CD4-positive, alpha-beta T cell treated with Interleukin-12 subunit alpha and Interleukin-12 subunit beta, for 1 hour (primary cell): ENCODE measurements at places on chromosomes 12 and 14.
A peak's percentile ranks its signal among the peaks of the same experiment; 100 is the strongest.

GRCh38 chr12:79997096-79997791, 62.3 kb upstream of the PPP1R12A start:
- DNase-seq, result no peak

- no peak for DNase-seq
These were observed 7.2 kb downstream of the EEA1 start for GRCh38 chr12:92921877-92922276.

GRCh38 chr12:93419388-93420034, 22.2 kb downstream of the UBE2N start:
- DNase-seq, result peak; percentile 56

- DNase-seq, result no peak
These were observed 71.1 kb upstream of the NUDT4 start for GRCh38 chr12:93306636-93307035.

DNA sequence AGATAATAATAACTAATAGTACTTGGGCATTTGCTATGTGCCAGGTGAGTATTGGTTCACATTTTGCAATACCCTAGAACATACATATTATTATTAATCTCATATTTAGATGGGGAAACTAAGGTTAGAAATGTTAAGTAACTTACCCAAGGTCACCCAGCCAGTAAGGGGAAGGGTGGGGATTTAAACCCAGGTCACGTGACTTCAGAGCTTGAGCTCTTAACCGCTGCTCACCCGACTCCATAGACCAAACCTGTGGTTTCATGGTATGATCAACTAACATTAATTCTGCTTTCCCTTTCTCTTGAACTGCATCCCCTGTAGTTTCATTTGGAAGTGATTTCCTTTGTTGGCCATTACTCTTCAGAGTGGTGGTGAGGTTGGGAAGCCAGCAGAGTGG, 242.3 kb downstream of the NRXN3 start:
- DNase-seq, result no peak

GRCh38 chr12:67650388-67651131, 2.0 kb downstream of the DYRK2 start:
- DNase-seq, result peak; percentile 21

- DNase-seq, result no peak
These were observed 77.0 kb downstream of the POLR3B start for GRCh38 chr12:106434526-106434925.

- no peak for DNase-seq
These were observed 209.2 kb upstream of the HMGA2 start for GRCh38 chr12:65615118-65615517.

GRCh38 chr14:52954346-52955214, 3.7 kb upstream of the FERMT2 start:
- DNase-seq, result no peak

GRCh38 chr12:49292729-49293055, 2.3 kb upstream of the PRPH start:
- DNase-seq, result no peak

DNA sequence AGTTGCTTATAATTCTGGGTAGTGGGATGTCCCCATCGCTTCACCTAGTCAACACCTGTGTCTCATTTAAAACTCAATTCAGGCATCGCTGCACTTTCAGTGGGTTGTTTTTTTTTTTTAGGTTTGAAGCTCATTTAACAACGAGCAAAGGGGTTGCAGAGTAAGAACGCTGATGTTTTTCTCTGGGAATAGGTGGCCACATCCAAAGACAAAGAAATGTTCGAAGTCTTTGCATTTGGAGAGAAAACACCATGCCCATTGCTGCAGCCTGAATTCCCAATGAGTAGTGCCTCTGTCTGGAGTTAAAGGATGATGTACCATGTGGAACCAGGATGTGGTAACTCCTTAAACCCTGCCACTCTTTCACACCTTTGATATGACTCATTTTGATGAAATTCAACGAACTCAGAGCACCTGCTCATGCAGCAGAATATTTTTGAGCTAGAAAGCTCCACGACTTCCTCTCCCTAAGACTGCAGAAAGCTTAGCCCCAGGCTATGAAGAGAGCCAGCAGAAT, 35.1 kb upstream of the BATF start:
- DNase-seq, result peak; percentile 22

DNA sequence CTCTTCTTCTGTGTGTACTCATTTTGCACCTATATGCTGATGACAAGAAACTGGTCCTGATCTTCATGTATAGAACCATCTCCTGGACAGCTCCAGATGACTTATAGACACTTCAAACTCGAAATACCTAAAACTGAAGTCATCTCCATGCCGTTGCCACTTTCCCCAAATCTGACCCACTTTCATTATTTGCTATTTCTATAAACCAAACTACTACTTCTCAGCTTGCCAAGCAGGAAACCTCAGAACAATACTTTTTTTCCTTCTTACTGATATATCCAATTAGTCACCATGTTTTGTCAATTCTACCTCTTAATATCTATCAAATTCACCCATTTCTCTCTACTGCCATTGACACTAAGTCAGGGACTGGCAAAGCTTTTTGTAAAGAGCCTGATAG, 14.8 kb downstream of the SGPP1 start:
- no peak for DNase-seq
